ENCODE measurements at places on chromosomes 11 and 22.

GRCh38 chr11:57121996-57122395, 59.8 kb upstream of the LRRC55 start:
- no peak for DNase-seq

DNA sequence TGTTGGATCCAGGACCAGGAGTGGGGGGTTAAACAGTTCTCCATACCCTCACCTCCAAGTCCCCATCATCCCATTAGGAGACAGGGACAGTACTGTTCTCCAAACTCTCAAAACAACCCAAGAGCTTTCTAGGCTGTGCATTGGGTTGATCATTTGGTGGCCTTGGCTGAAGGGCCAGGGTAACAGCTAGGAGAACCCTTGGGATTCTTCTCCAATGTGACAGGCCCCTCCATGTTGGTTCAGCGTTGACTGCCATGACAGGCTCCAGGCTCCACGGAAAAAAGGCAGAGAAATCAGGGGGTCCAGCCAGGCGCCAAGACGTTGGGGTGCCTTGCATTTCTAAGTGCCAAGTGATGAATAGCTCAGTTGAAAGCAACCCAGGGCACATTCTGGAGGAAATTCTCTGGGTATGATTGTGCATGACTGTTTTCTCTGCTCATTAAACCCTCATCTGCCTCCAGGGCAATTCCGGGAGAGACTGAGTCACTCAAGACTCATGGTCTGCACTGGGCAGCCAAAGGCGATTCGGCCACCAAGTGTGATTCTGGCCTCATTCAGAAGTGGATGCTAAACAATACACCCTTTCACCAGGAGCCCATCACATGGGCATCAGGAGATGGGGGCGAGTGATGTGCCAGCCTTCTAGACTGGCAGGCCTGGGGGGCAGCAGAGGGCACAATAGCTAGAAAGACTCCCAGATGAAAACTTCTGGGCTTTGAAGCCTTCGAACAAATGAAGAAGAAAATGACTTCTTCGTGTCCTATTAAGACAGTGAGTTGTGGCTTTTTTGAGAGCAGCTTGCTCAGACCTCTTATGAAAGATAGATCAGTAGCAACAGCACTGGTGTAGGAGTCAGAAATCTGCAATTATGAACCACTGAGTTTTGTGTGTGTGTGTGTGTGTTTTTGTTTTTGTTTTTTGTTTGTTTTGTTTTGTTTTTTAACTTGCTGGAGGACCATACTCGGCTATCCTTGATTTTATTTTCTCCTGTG, 27.7 kb downstream of the CD44 start:
- peak; percentile 93 for DNase-seq

DNA sequence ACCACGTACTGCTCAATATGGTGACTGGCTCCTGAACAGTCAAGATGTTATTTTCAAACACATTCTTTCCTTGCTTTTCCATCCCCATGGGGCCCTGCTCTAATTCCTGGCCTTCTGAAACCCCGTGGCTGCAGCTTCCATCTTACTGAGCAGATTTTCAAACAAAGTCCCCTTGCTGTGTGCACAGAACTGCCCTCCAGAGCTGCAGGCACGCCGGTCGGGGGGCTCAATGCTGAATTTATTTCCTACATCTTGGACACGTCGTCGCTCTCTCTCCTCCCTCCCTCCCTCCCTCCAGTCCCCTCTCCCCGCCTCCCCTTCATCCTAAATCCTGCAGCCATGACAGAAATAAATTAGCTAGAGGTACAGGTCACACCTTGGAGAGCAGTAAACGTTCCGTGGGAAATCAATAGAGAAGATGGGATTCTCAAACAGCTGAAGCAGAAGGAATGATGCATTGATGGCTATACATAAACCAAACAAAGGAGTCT, 243.1 kb upstream of the BLID start:
- DNase-seq = no peak

GRCh38 chr22:37202716-37203115, 9.6 kb downstream of the SSTR3 start:
- no peak for DNase-seq

- no peak for DNase-seq
Measured at GRCh38 chr11:13503393-13503792, 7.6 kb upstream of the PTH start.

DNA sequence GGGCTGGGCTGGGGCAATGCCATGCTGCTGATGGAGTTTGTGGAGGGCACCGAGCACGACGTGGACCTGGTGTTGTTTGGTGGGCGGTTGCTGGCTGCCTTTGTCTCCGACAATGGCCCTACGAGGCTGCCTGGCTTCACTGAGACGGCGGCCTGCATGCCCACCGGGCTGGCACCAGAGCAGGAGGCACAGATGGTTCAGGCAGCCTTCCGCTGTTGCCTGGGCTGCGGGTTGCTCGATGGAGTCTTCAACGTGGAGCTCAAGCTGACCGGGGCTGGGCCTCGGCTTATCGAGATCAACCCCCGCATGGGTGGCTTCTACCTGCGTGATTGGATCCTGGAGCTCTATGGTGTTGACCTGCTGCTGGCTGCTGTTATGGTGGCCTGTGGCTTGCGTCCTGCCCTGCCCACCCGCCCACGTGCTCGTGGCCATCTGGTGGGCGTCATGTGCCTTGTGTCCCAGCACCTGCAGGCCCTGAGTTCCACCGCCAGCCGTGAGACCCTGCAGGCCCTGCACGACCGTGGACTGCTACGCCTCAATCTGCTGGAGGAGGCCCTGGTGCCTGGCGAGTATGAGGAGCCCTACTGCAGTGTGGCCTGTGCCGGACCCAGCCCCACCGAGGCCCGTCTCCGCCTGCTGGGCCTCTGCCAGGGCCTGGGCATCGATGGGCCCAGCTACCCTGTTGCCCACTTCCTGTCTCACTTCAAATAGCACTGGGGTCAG, 4.2 kb upstream of the RPS6KB2 start:
- no peak for DNase-seq

DNA sequence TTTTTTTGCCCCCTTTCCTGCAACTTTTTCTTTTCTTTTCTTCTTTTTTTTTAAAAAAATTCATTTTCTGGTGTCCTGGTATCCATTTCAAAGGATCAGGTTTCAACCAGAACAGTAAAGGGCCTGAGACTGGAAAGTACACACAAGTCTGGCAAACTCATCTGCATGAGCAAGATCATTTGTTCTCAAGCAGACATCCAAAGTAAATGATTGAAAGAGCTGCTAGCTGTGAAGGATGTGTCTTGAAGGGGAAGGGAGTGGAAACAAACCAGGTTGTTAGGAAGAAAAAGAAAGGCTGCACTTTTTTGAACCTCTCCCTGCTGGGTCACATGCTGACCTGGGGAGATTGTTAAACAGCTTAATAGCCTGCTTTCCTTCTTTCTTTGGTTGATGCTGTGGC, 5.3 kb downstream of the YAP1 start:
- peak; percentile 82 for DNase-seq

DNA sequence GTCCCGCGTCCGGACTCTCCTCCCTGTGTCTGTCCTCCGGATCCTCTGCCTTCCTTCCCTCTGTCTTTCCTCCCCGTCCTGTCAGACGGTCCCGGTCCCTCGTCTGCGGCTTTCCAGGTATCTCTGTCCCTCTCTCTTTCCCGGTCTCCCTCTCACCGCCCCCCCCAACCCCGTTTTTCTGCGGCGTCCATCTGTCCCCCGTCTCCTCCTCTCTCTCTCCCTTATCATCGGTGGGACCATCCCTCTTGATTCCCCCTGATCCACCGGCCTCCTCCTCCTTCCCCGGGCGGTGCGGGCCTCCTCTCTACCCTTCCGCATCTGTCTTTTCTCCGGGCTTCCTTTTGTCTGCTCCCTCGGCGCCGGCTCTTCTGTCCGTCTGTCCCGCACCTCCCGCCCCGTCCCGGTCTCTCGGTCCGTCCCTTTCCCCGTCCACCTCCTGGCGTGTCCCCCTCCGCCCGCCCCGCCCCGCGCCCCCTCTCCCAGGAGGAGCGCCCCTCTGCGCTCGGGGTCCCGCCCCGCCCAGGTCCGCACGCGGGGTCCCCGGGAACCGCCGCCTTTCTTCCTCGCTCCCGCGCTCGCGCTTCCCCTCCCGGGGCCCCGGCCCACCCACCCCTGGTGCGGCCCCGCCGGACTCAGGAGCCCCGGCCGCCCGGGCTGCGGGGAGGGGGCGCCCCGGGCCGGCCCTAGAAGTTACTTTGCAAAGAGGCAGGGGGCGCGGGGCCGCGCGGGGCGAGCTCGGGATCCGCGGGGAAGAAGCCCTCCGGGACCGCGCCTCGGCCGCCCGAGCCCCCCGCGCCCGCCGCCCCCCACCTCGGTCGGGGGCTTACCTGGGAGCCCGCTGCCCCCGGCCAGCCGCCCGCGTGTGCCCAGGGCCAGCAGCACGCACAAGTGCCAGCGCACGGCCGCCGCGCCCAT, 568 bp downstream of the SCUBE1 start:
- no peak for DNase-seq

DNA sequence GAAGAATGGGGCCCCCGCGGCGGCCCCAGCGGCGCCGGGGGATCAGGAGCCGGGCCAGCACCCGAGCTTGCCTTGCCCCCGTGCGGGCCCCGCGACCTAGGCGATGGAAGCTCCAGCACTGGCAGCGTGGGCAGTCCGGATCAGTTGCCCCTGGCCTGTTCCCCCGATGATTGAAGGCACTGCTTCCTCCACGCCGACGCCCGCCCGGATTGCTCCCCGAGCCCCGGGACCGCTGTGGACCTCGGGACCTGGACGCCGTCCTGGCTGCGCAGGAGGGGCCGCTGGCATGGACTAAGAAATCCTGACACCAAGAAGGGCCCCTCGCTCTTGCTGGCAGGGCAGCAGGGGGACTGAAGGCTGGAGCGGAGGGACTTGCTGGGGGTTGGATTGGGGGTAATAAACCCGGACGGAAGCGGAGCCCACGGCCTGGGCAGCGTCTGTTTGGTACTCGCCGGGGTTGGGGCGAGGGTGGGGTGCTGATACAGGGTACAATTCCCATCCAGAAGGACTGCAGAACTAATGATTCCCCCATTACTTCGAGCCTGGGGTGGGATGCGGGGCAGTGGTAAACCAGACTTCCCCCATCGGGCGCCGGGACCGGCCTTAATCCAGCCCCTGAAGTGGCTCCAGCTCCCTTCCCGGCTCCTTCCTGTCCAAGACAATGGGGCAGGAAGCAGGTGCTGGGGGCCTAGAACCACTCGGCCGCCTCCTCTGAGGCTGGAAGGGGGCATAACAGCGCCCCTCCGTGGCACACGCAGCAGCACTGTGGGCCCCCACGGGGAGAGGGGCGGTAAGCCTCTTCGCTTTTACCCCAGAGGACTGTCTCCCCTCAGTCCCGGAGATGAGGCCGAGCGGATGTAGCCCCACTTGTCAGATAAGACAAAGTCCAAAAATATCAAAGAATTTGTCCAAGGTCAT, 1.0 kb downstream of the CCDC85B start:
- peak; percentile 37 for DNase-seq

DNA sequence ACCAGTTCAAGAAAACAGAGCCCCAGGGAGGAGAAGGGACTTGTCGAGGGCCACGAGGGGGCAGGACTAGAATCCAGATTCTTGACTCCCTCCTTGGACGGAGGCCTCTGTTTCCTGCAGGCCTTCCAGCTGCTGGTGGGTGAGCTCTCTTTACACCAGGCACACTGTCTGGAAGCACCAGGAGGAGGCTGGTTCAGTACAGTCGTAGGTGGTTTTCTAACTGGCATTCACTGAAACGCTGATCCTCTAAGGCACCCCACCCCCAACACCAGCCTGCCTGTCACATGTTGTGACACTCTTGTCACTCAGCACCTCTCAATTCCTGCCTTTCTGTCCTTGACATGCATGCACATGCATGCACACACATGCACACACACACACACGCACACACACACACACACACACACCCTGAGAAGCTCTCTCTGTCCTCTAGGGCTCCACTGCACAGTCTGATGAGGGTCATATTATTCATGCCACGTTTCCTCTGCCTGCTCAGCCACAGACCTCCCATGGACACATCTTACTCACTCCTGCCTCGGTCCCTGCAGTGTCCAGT, 751 bp downstream of the MS4A10 start:
- DNase-seq = peak; percentile 47

DNA sequence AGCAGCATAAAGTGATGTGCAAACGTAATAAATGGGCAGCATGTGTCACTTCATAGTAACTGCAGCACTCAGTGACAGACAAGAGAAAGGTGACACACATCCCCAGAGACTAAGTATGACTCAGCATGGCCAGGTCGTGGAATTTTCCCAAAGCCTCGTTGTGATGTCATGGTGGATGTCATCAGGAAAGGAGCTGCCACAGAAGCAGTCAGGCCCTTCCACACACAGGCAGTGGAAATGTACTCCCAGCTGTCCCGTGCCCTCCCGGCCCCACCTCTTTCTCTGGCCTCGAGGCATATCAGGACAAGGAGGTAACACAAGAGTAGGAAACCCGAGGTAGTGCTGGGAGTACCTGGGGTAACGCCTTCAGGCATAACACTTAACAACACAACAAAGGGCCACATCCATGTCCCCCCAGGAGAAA, 8.1 kb downstream of the PC start:
- peak; percentile 71 for DNase-seq

GRCh38 chr11:116460156-116460920, 312.4 kb downstream of the BUD13 start:
- no peak for DNase-seq

GRCh38 chr11:104222464-104222863, 58.5 kb upstream of the PDGFD start:
- DNase-seq = no peak

- no peak for DNase-seq
Measured at GRCh38 chr11:2290351-2290841, 11.3 kb downstream of the C11orf21 start.

DNA sequence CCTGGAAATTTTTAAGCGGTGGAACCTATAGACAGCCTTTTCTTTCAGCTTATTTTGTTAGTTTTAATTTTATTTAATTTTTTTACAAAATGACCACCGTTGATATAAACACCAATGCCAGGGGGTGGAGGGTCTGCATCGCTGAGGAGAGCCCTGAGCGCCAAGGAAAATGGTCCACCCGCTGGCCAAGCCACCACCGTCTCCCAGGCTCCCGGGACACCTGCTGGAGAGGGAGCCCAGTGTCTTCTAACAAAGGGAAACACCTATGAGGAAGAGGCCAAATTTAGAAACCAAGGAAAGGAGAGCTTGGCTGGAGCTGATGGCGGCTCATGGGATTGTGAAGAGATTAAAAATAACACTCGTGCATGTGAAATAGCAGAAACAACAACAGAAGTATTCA, 288 bp upstream of the KRTAP5-8 start:
- no peak for DNase-seq

DNA sequence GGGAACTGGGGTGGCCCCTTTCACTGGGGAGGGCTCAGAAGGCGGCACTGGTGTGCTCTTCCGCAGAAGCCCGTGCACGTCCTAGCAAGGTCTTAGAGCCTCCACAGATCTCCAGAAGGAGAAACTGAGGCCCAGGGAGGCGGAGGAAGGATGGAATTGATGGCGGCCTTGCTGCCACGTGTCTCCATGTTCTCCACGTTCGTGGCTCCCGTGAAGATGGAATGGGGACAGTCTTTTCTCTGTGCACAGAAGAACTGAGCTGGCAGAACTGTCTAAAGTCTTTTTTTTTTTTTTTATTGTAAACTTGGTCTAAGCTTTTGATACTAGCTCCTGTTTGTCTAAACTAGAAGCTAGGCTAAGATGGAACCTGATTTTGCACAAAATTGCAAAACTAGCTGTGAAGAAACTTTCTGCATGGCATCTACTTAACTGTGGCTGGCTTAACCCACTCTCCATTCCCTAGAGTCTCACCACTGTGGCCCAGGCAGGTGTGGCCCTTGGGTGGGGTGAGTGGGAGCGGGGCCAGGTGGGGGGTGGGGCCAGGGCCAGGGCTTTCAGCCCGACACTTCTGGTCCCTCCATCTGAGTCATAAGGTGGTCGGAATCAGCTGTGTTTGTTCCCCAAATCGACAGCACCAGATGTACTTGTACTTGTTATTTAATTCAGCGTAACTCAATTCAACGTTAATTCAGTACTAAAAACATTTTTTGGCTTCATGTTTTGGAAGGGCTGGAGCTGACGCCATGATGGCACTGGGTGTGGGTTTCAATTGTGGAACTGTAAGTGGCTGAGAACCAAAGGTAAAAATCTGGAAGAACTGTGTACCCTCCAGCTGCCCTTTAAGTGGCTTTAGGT, 120.7 kb downstream of the MPPED1 start:
- DNase-seq = no peak

Measured in astrocyte of the spinal cord (primary cell).